CMK (cell line): ENCODE measurements at places on chromosomes 11 and 22.

DNA sequence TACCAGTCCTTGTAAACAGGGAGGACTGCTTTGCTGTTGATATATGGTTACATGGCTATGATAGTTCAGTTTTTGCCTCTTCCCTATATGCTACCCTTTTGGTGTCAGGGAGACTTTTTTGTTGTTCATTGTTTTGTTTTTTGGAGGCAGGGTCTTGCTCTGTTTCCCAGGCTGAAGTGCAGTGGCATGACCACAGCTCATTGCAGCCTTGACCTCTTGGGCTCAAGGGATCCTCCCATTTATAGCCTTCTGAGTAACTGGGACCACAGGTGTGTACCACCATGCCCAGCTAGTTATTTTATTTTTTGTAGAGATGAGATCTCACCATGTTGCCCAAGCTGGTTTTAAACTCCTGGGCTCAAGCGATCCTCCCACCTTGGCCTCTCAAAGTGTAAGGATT, 38.6 kb upstream of the SPTBN2 start:
- no peak for DNase-seq

GRCh38 chr11:116730601-116731000, 42.2 kb downstream of the BUD13 start:
- no peak for DNase-seq

DNA sequence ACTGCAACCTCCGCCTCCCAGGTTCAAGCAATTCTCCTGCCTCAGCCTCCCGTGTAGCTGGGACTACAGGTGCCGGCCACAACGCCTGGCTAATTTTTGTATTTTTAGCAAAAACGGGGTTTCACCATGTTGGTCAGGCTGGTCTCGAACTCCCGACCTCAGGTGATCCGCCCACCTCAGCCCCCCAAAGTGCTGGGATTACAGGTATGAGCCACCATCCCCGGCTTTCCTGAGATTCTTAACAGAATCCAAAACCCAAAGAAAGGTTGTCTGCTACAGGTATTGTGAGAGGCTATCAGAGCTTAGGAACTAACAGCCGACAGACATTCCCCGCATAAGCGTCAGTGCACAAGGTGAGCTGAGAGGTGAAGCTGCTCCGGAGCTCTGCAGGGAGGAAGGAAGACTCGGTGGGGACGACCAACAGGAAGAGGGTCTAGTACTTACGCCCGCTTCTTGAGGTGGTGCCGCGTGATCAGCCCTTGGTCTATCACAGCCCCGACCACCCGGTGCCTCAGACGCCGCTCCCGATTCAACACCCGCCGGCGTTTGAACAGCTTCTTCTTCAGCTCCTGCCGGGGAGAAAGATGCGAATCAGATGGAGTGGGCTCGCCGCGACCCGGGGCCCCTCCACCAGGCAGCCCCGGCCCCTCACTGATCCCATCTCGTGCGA, 470 bp downstream of the C11orf98 start:
- peak; percentile 47 for DNase-seq

GRCh38 chr22:28397306-28397705, 282.3 kb downstream of the TTC28 start:
- DNase-seq: no peak

DNA sequence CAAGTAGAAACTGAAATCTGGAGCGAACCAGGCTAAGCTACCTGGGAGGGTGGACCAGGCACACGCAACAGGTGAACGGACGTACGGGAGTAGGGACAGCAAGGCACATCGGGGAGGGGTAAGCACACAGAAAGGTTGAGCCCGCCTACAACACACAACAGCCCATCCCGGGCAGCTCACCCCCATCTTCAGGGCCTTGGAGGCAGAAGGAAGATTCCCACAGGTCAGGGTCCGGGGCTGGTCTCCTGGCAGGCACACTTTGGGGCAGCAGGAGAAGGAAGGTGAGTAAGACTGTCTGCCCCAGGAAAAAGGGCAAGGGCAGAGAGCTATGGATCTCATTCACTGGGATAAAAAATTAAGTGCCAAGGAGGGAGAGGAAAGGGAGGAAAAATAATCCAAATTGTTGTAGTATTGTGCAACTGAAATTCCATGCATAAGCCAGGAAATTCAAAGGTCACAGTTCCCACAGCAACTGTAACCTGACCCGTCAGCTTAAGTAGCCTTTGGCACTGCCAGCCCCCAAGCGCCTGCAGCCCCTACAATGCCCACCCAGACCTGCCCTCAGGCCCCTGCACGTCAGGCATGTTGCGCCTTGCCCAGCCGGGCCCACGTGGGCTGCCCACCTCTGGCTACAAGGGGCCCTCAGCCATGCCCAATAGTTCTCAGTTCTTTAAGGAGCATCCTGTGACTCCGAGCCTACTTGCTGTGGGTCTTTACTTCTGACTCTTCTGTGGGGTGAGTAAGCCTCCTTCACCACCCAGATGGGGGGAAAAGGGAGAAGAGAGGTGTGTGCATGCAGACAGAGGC, 51.8 kb downstream of the MICAL3 start:
- no peak for DNase-seq

- no peak for DNase-seq
Measured at GRCh38 chr11:123392844-123393243, 37.2 kb upstream of the GRAMD1B start.

DNA sequence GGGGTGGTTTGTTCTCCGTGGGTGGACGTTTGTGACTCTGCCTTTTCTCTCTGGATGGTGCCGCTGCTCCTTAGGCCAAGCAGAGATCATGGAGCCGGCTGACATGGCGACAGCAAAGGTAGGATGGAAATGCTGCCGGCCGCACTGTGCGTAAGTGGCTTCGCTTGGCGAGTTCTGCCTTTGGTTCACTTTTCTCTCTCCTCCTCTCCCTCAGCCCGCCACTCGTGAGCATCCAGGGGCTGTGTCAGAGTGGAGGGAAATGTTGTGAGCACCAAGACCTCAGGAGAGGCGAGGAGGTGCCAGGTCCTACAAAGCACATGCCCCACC, 80.5 kb downstream of the GRAMD1B start:
- no peak for DNase-seq

DNA sequence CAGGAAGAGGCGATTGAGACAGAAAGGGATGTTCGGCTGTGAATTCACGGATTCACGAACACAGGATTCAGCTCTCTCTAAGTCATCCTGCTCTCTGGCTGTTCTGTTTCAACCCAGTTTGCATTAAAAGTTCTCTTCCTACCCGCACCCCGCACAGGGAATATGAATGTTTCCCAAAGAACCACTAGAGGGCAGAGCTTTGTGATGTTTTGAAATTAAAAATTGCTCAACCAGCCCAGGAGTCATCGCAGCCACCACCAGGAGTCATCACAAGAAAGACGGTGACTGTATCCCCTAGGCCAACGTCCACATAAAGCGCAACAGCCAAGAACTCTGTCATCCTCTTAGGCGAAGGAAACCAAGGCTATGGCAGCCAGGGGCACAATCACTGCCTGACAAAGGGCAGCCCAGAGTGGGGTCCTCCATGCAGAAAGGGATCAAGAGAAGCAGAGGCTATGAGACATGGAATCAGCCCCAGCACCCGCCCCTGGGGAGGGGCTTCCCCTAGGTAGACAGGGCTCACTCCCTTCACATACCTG, 122.4 kb downstream of the WT1 start:
- DNase-seq: no peak

DNA sequence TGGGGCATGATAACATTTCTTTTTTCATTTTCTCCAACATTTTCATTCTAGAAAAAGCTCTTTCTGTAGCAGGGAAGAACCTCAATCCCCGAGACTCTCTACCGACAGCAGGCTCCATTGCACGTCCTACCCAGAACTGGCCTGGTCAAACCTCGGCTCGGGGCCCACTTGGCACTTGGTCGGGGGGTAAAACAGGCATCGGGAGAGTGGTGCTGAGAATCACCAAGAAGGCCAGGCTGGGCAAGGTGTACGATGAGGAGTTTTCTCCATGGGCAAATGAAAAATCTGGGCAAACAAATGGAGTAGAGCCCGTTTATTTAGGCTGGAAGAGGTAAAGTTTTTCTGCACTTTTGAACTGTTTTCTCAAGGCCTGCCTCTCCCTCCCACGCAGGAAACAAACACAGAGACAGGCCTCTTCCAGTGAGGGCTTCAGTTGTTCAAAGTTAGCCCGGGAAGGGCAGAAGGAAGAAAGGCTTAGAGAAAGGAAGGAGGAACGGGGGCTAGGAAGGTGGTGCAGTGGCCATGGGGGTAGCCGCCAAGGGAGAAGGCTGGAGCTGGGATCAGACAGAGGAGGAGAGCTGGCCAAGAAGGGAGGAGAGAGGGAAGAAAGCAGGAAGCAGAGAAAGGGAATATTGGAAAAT, 87.6 kb downstream of the ETS1 start:
- DNase-seq: no peak

DNA sequence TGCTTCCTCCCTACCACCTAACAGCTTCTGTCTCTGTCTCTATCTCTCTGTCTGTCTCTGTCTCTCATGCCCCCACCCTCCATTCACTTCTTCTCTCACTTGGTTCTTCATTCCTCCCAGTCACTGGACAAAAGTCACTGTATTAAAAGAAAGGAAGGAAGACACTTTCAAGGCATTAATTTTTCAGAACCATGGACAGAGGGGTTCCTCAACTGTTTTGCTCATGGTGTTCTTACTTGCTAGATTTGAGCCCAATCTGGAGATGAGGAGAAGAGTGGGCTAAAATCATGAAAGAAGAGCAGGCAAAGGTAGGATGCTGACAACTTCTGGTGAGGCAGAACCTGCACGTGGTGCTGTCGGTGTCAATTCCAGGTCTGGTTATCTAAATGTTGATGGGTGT, 116.7 kb upstream of the LARGE1 start:
- DNase-seq: no peak

DNA sequence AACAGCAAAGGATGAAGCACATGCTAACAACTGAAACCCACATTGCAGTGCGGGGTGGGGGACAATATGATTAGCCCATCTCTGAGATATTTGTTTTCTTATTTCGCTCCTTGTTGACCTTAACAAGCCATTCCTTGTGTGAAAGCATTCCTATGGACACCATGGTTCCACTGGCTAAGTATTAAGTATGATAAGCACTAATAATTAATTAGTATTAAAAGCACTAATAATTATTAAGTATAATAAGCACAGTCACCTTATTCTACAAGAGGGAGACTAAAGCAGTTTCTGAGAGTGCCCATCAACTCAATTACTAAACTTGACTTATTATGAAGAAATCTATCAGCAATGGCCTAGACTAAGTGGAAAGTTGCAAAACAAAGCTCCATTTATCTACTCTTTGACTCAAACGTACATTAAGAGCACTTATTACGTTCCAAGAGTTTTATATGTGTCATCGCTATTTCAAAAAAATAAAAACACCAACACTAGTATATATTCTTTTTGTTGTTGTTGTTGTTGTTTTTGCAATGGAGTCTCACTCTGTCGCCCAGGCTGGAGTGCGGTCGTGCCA, 65.3 kb downstream of the RBFOX2 start:
- no peak for DNase-seq

- peak; percentile 33 for DNase-seq
Measured at GRCh38 chr11:124402326-124402922, 3.6 kb upstream of the OR8B3 start.

DNA sequence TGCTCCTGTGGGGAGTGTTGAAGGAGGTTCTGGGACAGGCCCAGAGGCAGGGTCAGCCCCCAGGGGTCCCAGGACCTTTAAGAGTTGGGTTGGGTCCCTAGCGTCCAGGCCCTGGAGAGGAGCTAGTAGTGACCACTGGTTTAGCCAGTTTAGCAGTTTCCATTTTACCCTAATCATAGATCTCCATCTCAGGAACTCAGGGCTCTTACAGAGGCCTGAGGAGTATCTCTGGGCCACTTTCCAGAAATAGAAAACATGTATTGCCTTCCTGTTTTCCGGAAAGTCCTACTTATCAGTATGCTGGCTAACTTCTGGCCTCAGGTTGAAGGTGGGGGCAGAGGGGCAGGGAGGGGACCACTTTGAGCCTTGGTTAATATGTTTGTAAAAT, 13.5 kb downstream of the NCF4 start:
- no peak for DNase-seq

DNA sequence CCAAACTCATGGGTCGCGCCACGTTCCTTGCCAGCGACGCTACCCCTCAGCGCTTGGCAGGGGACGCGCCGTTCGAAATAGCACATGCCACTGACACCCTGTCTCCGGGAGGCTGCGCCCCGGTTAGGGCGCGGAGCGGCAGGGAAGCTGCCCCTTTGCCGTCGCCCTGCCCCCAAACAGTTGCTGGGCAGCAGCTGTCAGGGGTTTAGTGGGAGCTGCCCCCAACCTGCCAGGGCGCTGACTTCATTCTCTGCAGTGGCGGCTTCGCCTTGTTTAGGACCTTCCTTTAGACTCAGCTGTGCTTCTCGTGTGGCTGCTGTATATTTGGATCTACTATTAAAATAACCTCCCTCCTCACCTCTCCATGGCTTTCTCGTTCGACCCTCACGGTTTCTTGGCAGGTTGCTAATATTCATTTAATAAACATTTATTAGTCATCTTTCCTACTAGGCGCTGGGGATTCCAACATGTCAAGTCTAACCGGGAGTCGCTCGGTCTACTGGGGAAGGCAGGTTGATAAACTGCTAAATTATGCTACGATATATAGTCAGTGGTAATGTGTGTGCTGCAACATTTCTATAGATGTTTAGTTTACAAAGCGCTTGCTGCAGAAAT, 782 bp downstream of the TMEM109 start:
- no peak for DNase-seq

- DNase-seq: no peak
Measured at GRCh38 chr22:19097518-19097917, 24.7 kb downstream of the DGCR2 start.

GRCh38 chr22:36803358-36803757, 13.5 kb downstream of the PVALB start:
- DNase-seq: no peak

DNA sequence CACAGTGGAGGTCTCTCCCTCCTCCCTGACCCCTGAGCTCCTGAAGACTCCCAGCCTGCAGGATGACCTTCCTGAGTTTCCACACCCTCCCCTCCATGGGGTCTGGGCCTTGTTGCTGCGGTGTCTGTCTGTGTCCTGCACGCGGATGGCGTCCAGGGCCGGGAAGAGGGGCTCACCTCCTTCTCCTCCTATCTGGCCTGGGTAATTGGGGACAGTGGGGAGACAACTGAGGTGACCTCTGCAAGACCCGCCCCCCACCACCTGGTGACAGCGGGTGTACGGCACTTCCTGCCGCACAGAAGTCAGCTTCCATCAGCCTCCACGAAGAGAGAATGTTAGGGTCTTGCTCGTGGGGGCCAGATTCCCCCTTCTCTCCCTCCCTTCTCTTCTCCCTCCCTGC, 31.7 kb downstream of the LINC01488 start:
- DNase-seq: no peak

GRCh38 chr11:85918910-85919794, 64.0 kb downstream of the CCDC83 start:
- no peak for DNase-seq

DNA sequence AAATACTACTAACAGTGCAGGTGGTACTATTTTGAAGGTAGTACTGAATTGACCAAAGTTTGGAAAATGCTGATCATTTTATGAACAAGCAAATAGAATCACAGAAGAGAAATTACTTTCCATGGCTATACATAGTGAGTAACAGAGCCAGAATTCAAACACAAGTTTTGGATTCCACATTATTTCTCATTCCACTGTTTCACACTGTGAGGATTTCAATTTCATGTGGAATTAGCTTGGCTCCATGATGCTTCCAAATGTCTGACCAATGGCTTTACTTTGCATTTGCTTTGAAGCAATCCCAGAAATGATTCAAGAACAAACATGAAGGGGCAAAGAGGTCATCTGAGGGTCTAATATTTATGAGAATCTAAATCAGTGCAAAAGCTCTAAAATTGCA, 98.1 kb downstream of the BBOX1 start:
- no peak for DNase-seq
